Fibroblast of lung (primary cell): ENCODE measurements at places on chromosomes 11 and 22.

DNA sequence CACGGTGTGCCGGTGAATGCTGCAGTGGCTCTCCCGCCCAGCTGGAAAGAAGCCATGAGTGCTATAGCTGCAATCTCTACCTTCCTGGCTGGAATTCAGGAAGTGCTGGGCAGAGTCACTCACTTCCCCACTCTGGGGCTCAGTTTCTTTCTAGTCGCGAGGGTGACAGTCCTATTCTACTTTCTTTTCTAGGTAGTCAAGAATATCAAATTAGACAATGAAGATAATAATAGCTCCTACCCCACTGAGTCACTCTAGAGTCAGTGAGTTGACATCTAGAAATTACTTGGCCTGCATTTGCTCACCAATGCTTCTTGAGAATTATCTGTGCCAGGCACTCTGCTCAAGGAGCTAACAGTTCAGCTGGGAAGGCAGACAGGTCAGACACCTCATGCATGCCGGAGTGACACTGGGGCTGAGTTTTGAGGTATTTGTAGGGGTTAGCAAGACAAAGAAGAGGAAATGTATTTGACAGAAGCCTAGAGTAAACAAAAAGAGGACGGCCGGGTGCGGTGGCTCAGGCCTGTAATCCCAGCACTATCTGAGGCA, 3.2 kb downstream of the CENPM start:
- DNase-seq: peak; percentile 32

- peak; percentile 97 for DNase-seq
These were observed 3.4 kb downstream of the CD82 start for GRCh38 chr11:44568658-44569473.

GRCh38 chr22:45867906-45868555, 108.9 kb downstream of the WNT7B start:
- DNase-seq: no peak

DNA sequence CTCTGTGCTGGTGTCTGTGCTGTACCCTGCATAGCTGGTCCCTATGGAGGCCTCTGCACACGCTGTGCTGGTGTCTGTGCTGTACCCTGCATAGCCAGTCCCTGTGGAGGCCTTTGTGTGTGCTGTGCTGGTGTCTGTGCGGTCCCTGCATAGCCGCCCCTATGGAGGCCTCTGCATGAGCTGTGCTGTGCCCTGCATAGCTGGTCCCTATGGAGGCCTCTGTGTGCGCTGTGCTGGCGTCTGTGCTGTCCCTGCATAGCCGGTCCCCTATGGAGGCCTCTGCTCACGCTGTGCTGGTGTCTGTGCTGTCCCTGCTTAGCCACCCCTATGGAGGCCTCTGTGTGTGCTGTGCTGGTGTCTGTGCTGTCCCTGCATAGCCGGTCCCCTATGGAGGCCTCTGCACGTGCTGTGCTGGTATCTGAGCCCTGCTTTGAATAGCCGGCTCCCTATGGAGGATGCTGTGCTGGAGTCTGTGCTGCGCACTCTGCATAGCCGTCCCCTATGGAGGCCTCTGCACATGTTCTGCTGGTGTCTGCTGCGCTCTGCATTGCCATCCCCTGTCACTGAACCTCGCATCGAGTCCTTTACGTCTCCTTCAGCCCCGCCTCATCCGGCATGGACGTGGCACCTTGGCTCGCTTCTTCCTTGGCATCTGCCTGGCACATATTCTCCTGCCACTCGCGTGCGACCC, 6.2 kb downstream of the NADSYN1 start:
- no peak for DNase-seq

GRCh38 chr11:3128356-3129180, 36.5 kb downstream of the OSBPL5 start:
- DNase-seq: no peak

- peak; percentile 41 for DNase-seq
These were observed 100.3 kb upstream of the CLPB start for GRCh38 chr11:72534371-72535193.

DNA sequence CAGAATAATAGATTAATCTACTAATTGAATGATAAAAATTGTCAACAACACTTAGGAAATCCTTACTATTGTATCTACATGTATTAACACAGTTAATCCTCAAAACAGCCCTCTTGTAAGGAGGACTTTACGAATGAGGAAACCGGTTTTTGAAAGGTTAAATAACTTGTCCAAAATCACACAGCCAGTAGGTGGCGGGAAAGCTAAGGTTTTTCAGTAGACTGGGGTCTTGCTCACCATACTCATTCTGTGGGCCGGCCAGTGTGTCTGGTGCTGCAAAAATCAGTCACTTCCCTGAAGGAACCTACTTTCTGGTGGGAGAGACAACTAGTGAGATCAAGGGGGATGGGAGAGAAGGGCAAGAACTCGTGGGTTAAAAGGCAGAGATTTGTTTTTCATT, 3.8 kb downstream of the DCPS start:
- peak; percentile 66 for DNase-seq

DNA sequence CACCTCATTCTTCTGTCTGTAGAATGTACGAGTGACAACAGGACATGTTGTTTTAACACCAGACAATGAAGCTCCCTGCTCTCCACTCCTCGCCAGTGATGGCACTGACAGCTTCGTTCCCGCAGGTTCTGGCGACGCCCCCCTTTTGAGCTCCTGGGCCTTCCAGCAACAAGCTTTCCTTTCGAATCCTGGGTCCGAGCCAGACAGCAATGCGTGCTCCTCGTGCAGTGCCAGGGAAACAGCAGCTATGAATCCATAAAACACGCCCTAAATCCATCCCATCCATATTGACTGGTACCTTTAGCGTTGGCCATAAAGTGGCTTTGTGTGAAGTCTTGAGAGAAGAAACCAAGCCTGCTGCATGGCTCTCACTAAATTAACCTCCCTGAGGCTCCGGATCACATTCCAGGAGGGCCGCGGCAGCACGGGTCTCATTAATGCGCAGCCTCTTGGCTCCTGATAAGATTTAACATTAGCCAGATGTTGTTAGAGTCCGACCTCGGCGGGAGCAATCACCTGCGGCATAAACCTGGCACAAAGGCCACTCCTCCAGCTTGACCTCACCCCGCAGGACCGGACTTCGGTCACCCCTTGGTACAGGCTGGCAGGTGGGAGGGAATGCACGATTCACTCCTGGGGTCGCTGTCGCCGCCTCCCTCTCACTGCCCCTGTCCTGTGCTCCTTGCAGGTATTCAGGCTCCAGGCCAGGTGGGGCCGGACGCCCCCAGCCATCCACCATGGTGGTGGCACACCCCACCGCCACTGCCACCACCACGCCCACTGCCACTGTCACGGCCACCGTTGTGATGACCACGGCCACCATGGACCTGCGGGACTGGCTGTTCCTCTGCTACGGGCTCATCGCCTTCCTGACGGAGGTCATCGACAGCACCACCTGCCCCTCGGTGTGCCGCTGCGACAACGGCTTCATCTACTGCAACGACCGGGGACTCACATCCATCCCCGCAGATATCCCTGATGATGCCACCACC, 50.1 kb downstream of the MACROD1 start:
- DNase-seq: no peak

- DNase-seq: no peak
These were observed 5.1 kb downstream of the INSC start for GRCh38 chr11:15119826-15120225.

DNA sequence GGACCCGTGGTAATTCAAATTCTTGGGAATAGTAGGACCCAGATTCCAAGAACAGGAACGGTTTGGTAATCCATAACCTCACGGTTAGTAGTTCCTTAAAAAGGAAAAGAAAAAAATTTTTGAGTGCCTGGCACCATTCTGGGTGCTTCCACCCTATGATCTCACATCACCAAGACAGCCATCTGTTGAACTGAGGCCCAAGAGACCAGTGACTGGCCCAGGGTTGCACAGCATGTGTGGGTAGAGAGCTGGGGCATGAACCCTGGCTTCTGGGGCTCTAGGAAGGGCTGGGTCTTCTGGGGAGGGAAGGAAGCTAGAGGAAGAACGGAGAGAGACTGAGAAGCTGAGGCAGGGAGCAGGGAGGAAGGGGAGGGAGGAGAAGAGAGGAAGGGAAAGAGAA, 4.7 kb upstream of the SPI1 start:
- no peak for DNase-seq

GRCh38 chr22:27719535-27720227, 81.9 kb downstream of the MN1 start:
- DNase-seq: peak; percentile 39

DNA sequence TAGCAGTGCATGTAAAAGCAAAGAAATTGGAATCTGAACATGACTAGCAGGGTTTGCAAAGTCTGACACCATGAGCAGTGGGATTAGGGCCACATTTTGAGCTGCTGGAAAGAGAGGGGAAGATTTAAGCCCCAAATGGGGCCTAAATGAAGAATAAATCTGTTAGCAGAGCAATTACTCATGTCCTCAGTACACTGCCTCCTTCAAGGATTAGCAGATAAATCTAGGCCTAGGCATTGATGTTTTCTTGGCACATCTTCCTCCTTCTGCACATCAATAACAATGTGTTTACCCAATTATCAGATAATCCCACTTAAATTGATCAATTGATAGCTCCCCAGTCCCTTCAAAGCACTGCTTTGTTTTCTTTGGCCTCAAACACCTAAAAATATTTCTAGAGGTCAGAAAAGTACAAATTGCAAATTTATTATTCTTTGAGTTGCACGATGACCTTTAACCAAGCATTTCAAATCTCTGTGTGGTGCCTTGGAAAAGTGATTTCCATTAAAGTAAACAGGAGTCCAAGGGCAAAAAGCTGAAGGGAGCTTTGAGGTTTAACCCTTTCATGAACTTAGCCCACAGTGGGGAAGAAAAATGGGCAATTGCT, 514.7 kb upstream of the CHORDC1 start:
- DNase-seq: no peak

DNA sequence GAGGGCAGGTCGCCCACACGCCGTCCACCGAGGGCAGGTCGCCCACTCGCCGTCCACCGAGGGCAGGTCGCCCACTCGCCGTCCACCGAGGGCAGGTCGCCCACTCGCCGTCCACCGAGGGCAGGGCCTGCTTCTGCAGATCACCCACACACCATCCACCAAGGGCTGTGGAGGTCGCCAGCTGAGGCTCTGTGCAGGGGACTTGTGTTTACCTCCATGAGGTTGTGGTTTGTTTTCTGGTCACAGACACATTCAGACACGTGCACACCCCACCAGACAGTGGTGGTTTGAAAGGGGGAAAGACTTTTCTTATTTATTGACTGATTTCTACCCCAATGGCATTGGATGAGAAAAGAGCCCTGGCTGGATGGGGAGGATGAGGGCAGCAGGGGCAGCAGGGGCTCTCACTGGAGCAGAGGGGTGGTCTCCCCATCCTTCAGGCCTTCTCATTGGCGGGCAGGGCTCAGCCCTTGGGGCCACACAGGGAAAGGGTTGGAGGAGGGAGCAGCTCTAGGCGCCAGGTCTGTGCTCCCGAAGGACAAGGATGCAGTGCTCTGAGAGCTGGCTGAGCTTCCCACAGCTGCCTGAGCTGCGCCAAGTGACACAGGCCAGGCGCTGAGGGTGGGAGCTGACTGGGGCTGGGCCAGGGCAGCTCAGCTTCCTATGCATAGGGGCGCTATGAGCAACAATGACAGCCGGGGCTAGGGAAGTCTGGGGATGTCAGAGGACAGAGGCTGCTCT, 252.6 kb upstream of the B3GAT1 start:
- DNase-seq: no peak

- peak; percentile 12 for DNase-seq
These were observed 912 bp downstream of the PTPRCAP start for GRCh38 chr11:67436459-67437081.

DNA sequence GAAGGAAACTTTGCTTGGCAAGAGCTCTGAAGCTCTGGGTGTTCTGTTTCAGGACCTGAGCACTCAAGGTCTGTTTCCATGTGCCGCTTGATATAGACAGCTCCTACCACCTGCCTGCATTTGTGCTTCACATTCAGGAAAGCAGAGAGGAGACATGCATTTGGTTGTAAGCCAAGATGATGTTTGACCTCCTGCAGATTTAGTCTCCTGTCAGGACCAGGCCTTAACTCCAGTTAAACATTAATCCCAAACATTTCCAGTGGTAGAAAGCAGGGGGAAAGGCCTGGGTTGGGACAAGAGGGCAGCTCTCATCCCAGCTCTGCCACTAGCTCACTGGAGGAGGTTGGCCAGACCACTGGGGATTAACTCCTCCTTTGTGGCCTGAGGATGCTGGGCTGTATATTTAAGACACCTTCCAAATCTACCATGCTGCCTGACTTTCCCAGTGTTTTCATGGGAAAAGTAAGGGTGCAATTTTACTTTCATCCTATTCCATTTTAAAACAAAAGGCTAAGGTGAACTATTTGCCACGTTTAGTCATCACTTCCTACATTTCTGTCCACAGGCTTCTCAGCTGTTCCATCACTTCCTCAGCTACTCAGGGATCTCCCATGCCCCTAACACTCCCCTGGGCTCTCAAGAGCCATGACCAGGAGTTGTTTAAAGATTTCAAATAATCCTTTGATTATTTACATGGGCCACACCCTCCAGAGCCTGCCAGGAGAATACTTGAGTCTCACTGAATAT, 80.9 kb downstream of the INSC start:
- DNase-seq: peak; percentile 22

DNA sequence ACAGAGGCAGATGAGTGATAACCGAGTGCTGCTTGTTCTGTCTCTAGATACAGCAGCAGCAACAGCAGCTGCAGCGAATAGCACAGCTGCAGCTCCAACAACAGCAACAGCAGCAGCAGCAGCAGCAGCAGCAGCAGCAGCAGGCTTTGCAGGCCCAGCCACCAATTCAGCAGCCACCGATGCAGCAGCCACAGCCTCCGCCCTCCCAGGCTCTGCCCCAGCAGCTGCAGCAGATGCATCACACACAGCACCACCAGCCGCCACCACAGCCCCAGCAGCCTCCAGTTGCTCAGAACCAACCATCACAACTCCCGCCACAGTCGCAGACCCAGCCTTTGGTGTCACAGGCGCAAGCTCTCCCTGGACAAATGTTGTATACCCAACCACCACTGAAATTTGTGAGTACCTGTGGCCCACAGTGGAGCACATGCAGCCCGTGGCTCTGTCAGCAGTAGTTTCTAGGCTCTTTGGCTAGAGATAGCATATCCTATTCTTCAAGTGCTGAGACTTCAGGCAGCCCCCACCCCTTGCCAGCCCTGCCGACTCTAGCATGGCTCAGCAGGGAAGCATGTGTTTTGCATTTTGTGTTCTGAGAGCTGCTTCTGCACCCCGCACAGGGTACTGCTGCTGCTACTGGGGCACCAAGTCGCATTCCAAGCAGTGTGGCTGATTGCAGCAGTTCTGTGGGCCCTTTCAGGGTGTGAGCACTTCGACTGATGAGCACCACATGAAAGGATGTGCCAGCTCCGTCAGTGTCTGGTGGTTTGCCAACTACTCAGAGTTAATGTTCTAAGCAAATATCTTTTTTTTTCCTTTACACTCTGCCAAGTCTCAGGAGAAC, 59.2 kb downstream of the MED15 start:
- DNase-seq: peak; percentile 95

GRCh38 chr11:12377106-12377823, at the start of gene PARVA:
TSS of gene PARVA (plus strand) at chr11:12377571. CDS start at chr11:12377648, 77 bp downstream.
- DNase-seq: peak; percentile 87

GRCh38 chr11:2730272-2731129, 30.7 kb upstream of the KCNQ1OT1 start:
- DNase-seq: no peak
